ENCODE measurements at places on chromosomes 1 and 21.

GRCh38 chr1:225762002-225762441 is 15.6 kb upstream of the SRP9 start:
- DNase-seq: peak; percentile 50

DNA sequence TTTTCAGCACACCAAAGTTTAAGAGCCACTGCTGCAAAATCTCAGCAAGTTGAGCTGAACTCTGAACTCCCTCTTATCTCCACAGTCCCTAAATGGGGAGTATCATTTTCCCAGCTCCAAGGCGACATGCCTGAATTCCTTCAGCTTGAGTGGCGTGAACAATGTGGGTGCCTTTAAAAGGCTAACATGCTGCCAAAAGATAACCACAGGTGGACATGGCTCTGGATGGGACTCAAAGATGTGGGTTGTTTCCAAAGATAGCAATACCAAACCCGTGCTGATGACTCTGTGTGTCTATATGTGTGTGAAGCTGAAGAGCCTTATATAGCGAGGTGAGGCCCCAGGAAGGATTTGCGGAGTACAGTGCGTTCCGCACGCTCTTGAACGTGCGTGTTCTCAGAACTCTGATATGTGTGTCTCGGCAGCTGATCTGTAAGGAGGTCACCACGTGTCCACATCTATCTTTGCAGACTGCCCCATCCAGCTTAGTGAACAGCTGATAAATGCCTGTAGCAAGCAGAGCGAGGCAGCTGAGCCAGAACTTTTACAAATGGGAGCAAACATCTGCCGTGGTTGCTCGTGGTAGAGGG is 189.2 kb downstream of the DYRK1A start:
- no peak for DNase-seq

GRCh38 chr21:45974073-45975019 is 7.2 kb upstream of the COL6A1 start:
- DNase-seq: no peak

- DNase-seq: no peak
Measured at GRCh38 chr1:41439234-41439633, 45.2 kb downstream of the EDN2 start.

- no peak for DNase-seq
Measured at GRCh38 chr1:168312718-168313604, 32.3 kb downstream of the TBX19 start.

- no peak for DNase-seq
Measured at GRCh38 chr1:94746635-94747525, 73.3 kb upstream of the SLC44A3 start.

GRCh38 chr1:153746174-153746573 is 18.3 kb downstream of the INTS3 start:
- no peak for DNase-seq

DNA sequence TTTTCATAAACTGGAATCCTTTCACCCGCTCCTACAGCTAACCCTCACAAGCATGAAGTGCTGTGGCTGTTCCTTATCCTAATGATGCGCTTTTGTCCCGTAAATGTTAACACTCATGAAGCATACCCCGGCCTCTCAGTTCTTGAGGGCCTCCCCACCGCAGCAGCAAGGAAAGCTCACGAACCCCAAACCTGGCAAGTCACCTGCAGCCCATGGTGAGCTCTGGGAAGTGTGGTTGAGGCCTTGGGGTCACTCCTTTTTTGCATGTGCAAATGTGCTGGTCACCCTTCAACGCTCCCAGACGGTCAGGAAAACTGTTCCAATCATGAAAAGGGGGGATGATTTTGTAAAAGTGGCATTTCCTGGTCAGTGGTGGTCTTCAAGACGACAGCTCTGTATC is 124.6 kb downstream of the PRDM2 start:
- no peak for DNase-seq

DNA sequence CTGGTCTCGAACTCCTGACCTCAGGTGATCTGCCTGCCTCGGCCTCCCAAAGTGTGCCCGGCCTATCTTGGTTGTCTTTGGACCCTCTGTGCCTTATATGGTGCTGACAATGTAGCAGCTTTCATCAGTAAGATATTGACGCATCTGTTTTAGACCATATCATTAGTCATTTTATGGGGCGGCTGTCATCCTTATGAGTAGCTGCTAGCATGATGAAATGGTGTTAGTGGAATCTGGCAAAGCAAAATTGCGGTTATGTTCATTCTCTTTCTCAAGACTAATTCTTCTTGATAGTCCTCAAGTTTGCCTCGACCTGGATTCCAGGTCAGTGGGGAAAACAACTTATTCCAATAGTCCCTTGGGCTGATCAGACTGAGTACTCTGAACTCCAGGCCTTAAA is 199.9 kb downstream of the PRDM2 start:
- DNase-seq: no peak

- no peak for DNase-seq
Measured at GRCh38 chr1:185561629-185562028, 172.6 kb upstream of the HMCN1 start.

- peak; percentile 40 for DNase-seq
Measured at GRCh38 chr1:188170935-188171334, 1342.2 kb downstream of the PLA2G4A start.

GRCh38 chr1:193264313-193265065 is 78.1 kb upstream of the B3GALT2 start:
- no peak for DNase-seq

DNA sequence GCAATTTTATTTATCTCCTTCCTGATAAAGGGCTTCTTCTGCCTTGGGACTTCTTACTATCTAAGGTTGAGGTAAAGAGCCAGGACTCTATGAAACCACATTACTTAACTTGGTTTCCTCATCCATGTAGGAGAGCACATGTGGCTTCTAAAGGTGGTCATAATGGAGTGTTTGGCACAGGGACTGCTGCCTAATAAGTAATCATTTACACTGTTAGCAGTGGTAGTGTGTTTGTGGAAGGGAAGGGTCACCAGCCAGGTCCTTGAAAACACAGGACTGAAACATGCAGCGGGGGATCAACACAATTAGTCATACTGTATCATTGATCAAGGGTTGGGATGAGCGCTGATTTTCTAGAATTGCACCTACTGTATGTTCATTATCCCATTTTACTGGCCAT is 59.6 kb downstream of the UCK2 start:
- no peak for DNase-seq

DNA sequence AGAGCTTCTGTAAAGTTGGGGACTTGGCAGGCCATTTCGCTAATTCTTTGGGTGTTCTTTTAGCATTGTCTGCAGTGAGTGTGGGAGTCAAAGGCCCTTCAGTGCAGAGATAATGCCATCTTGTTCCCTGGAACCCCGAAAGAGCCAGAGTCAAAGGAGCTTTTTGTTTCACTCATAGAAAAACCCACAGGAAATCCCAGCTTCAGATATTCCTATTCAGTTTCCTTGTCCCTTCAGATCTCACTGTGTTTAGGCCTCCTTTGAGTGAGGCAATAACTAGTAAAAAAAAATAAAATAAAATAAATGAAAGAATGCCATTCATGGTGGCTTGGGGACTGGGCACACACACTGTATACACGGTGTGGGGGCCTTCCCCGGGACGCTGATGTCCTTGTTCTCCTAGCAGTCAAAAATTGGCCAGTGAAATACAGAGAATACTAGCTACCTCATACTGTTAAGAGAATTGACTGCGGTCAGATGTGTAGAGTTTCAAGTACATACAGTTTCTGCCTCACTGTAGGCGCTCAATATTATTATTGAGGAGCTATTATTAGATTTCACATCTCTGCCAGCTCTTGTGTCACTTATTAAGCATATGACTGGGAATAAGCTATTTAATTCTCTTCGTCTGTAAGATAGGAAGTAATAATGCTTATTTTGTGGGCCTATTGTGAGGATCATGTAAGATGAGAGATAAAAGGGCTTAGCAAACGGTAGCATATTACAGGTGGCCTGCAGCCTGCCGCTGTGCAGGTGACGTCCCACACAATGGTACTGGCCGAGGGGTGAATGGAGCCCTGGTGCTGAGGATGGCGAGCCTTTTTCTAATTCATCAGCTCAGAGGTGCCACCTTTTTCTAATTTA is 16.7 kb downstream of the DISC1 start:
- DNase-seq: no peak

- no peak for DNase-seq
Measured at GRCh38 chr1:3892748-3893147, 7.3 kb downstream of the C1orf174 start.

- DNase-seq: no peak
Measured at GRCh38 chr1:156751451-156751756, at the start of gene HDGF. TSS of gene HDGF (minus strand) at chr1:156751675. CDS start at chr1:156751429, 246 bp downstream.

- DNase-seq: no peak
Measured at GRCh38 chr21:25733859-25734653, 648 bp downstream of the ATP5PF start.

DNA sequence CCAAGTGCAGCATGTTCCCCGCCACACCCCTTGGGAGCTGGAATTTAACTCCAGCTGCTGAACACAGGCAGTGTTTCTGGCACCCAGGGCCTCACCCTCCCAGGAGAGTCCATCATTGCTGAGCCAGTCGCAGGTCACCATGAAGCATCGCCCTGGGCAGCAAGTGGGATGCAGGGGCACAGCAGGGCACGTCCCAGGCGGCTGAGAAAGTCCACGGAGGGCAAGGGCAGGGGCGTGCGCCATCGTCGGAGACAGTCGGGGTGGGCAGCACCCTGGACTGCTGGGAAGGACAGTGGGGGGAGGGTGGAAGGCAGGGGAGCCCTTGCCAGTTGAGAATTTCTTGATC is 69.2 kb upstream of the PDE9A start:
- DNase-seq: no peak

DNA sequence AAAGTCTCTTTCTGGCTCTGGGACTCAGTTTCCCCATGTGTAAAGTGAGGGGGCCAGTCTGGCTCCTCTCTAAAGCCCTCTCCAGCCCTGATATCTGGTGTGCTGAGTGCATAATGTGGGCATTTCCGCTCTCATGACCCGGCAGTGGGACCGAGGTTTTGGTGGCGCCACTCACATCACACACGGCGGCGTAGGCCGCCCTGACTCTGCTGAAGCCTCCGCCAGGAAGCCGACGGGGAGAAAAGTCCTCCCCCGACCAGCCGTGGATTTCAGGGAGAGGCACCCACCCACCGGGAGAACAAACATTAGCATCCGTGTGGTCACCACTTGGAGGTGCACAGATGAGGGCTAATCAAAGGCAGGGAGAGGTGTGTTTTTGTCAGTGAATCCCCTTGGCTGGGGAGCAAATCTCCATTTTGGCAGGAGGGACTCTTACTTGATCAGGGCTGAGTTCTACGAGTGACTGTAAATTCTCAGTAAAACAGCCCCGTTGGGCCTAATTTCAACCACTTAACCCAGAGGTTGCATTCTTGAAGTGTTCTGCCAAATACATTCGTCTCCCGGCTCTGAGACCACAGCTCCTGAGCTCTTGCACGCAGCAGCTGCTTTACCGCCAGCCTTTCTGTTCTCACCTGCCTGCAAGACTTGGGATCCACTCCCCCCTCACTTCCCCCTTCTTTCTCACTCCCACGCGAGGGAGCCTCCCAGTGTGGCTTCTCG is 118.2 kb downstream of the FOXD2 start:
- no peak for DNase-seq

DNA sequence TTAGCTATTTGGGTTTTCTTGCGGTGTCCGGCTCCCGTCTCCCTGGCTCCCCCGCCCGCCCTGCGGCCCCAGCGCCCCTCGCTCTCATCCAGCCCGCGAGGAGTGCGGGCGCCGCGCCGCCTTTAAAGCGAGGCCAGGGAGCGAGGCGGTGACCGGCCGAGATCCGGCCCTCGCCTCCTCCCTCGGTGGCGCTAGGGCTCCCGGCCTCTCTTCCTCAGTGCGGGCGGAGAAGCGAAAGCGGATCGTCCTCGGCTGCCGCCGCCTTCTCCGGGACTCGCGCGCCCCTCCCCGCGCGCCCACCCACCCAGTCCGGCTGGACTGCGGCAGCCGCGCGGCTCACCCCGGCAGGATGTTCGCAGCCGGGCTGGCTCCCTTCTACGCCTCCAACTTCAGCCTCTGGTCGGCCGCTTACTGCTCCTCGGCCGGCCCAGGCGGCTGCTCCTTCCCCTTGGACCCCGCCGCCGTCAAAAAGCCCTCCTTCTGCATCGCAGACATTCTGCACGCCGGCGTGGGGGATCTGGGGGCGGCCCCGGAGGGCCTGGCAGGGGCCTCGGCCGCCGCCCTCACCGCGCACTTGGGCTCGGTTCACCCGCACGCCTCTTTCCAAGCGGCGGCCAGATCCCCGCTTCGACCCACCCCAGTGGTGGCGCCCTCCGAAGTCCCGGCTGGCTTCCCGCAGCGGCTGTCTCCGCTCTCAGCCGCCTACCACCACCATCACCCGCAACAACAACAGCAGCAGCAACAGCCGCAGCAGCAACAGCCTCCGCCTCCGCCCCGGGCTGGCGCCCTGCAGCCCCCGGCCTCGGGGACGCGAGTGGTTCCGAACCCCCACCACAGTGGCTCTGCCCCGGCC is 492 bp downstream of the HLX start:
- peak; percentile 43 for DNase-seq

DNA sequence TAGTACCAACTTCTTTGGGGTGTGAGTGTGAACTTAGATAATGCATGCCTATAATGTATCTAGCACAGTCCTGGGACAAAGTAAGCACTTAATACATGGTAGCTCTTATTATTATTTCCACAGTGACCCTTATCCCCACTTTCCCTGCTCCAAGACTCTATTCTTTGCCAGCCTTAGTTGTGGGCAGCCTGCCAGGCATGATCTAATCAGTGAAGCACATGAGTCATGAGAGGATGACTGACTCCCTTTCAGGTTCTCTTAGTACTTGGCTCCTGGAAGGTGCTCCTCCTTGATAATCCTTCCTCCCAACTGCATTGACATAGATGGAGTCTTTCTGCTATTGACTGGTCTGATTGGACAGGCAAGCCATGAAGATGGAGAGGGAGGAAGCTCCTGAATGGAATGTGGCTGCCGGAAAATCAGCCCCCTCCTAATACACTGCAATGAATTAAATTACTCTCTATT is 17.4 kb upstream of the GNG12 start:
- no peak for DNase-seq

DNA sequence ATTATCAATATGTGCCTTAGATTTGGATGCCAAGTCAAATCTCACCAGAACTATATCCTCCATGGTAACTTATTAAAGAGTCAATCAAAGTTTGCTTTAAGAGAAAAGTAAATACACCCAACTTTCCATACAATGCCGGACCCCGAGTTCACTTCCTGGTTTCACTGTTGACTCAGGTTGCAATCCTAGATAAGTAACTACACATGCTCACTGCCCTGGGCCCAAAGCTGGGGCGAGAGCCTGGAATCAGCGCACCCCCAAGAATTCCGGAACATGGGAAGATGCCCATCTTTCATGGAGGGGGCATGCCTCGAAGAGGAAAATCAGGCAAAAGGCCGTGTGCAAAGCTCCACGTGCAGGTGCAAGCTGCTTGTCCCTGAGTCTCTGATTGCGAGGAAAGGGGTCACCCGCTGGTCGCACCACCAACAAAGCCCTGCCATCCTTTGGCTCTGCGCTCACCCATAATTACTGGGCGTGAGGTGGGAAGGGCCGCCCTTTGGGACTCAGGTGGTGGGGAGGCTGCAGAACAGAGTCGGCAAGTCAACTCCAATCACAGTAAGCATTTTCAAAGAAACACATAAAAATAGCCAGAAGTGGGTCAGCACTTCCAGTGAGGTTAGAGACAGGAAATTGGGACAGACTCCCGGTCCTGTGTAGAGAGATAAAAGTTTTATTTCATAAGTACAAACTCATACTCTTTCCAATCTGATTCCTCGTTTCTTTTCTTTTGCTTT is 167.7 kb downstream of the TOMM20 start:
- DNase-seq: peak; percentile 33
